ENCODE measurements at places on chromosomes 2 and 18.

DNA sequence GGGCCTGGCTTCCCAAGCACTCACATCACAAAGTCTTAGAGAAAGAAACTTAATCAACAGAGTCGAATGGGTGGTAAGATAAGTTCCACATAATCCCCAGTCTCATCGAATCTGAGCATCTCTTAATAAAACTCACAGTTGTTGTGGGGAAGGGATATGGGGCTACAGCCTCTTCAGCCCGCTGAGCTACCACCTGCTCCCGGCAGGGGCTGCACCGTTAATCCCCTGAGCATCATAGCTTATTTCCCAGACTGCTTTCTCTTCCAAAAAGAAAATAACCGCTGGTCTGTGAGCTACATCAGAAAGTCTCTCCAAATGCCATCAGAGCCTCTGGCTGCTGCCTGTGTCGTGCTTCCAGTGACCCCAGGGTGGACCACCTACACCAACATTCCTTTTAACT, 139.4 kb upstream of the CELF4 start:
- no peak for DNase-seq

DNA sequence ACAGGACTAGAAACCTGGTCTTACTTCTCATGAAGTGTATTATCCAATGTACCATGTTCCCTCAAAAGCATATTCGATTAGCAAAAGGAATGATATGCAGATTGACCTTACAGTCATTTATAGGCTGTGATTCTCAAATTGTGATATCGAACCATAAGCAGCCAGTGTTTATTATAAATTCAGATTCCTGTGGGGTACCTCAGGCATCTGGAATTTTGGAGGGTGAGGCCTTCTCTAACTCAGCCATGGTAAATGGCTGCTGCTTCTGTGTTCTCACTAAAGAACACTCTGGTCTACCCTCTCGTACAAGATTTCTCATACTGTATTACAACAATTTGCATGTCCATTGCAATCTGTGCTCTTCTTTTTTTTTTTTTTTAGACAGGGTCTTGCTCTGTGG, 84.5 kb downstream of the PRPF40A start:
- no peak for DNase-seq

DNA sequence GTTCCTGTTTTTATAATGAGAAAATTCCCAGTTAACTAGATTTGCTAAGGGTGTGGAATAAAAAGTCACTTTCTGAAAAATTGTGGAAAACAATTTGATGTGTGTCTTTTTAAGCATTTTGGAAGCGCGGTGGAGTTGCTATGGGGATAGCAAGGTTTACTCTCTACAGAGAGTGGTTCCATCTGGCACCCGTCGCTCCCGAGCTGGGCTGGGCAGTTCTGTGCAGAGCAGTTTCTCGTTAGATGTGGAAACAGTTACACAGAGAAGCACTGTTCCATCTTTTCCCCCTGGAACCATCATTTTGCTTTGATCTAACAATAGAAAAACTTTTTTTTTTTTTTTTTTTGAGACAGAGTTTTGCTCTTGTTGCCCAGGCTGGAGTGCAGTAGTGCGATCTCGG, 17.4 kb downstream of the LDLRAD4 start:
- no peak for DNase-seq

- DNase-seq = no peak
These were observed 123.3 kb upstream of the SH3BP4 start for GRCh38 chr2:234828382-234829073.

- DNase-seq = no peak
These were observed 75.3 kb upstream of the FOSL2 start for GRCh38 chr2:28317390-28317789.

DNA sequence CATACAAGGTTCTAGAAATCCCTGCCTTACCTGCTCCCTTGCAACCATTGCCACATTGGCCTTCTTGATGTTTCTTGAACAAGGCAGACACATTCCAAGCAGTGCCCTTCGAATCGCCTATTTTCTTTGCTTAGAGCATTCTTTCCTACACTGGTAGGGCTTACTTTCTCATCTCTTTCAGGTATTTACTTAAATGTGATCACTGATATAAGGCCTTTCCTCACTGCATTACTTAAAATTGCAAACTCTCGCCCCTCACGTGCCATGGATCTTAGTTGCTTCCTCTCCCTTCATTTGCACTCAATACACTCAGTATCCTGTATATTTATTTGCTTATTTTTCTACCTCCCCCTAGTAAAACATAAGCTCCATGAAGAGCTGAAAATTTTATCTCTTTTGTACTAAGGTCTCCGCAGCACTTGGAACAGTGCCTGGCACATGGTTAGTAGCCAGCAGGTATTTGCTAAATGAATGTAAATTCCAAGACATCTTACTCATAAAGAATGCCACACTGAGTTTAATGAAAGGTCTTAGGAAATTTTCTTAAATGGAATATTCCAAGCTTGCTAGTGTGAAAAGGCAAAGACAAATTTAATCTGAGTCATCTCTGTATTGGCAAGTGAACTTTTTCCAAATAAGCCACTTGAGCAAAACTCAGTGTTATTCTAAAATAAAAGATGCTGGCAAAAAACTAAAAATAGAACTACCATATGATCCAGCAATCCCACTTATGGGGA, 42.4 kb upstream of the FIGN start:
- DNase-seq = no peak

GRCh38 chr18:26656431-26656943, 108.1 kb upstream of the KCTD1 start:
- no peak for DNase-seq

DNA sequence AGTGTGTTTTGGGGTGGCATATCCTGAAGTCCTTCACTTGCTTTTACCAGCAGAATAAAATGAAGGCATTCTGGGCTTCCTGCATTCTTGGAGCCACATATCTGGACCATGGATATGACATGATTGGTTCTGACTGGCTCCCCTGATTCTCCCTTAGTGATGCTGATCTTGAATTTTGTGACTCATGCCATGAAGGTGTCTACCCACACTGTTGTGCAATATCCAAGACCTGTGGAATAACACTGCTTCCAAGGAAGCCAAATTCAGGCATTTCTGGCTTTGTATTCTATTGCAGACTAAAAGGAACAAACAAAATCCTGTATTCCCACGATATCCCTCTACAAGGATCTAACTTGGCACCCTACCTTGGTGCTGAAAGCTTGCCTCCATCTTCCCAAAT, 125.8 kb downstream of the LYPD6B start:
- DNase-seq = no peak

GRCh38 chr2:10278029-10278762, 24.5 kb upstream of the HPCAL1 start:
- no peak for DNase-seq

- DNase-seq = no peak
These were observed 116.9 kb upstream of the ATP8B1 start for GRCh38 chr18:57920036-57920435.

- DNase-seq = no peak
These were observed 3.8 kb downstream of the HNRNPLL start for GRCh38 chr2:38598991-38599295.

- no peak for DNase-seq
These were observed 50.9 kb downstream of the DCDC2C start for GRCh38 chr2:3754280-3754679.

DNA sequence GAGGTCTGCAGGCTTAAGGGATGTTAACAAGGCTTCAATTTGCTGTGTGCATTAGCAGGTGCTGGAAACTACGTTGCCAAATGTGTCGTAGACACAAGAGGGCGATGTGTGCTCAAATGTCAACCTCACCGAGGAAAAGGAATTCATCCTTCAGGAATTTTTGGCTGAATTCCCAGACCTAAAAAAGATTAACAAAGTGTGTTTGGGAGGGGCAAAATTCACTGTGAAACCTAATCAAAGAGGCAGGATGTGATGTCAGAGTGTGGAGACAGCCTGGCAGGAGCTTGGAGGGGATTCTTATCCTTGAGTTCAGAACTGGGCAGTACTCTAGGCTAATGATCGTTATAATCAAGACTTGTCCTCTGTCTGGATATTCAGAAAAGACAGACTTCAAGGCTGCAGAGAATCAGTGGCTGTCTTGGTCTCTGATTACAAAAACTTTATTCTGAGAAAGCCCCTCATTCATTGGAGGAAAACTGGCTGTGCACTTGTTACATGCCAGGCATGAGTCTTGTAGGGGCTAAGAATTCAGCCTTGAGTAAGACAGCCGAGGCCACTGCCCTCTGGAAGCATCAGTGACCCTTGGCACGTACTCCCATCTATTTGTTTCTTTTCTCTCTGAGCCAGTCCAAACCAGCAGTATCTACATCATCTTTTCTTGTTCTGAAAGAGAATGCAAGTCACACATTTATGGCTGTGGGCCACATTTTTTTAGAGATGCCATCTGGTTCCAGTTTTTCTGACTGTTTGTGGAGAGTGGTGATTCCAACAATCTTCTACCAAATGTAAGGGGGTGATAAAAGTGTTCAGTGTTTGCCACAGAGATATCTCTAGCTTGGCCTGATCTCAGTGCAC, 18.7 kb upstream of the SCYGR1 start:
- no peak for DNase-seq

DNA sequence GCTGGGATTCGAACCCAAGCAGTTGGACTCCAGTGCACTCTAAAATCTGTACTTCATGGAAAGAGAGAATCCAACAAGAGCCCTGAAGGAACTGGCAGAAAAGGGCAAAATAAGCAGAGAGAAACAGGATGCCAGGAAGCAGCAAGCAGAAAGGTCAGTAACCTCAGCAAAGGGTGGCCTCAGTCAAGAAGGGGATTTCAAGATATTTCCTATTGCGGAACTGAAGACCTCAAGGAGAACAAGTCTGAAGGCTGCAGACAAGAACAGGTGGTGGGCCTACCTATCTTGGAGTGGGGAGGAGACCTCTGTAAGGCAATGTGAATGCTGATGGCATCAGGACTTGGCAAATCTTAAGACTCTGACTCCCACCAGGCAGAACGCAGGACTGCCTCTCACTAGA, 20.1 kb upstream of the MREG start:
- DNase-seq = no peak

DNA sequence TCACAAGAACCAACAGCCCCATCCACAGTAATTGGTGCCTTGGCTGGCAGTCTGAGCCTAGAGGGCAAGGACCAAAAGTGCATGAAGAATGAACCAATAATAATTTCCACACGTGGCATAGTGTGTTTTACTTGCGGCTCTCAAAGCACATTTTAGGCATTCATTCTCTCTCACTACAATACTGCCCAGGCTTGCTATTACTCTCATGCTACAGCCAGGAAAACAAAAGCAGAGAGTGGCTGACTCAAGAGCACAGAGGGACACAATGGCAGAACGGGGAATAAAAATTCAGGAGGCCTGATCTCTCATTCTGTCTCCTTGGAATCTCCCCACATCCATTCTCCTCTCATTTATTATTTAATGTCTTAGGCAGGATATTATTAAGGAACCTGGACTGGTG, 57.0 kb upstream of the NOL4 start:
- DNase-seq = no peak

DNA sequence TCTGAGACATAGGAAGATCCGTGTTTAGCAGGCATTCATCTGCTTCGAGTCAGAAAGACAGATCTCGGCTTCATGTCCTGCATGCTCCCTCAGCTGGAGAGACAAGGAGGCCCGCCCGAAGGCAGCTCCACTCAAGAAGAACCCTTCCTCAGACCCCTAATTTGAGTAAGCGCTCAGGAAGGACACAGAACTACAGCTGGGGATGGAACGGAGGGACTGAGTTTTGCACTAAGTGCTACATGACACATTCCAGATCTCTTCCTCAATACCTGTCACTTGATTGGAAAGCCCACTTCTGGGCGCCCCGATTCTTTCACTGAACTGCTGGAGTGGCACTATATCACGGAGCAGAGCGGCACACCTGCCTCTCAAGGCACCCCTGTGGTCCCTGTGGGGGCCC, 185.6 kb upstream of the PXDN start:
- no peak for DNase-seq

- no peak for DNase-seq
These were observed 613.1 kb downstream of the ZEB2 start for GRCh38 chr2:143906850-143907249.

- DNase-seq = no peak
These were observed 17.1 kb downstream of the ZFP36L2 start for GRCh38 chr2:43209204-43209717.

GRCh38 chr2:65293376-65293775, 65.7 kb downstream of the ACTR2 start:
- DNase-seq = no peak

DNA sequence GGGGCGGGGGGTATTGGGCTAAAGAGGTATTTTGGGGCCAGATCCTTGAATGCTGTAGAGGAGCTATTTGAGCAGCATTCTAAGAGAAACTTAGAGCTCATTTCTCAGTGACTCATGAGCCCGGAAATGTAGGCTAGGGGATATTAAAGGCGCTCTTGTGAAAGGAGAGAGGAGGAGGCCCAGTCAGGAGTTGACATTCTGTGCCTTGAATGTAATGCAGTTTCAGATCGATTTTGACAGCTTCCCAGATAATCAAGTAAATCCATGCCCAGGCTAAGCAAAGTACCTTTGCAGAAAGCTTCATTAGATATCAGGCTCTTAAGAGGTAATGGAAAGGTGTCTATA, 1.5 kb downstream of the CAB39 start:
- peak; percentile 50 for DNase-seq

DNA sequence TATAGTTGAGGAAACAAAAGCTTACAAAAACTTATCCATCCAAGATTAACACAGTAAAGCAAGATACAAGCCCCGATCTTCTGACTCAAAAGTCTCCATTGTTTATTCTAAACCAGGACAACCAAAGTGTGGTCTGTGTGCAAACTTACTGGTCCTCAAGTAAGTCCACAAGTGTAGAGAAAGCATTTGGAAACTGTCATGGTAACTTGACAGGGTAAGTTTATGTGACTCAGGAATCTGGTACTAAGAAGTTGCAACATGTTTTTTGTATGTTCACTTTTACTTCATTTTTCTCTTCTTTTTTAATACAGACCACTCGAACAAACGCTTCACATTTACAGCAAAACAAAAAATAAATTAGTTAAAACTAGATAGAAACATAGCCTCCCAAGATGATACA, 9.4 kb downstream of the MBD2 start:
- no peak for DNase-seq

- DNase-seq = no peak
These were observed 19.7 kb downstream of the HS6ST1 start for GRCh38 chr2:128298846-128299507.

DNA sequence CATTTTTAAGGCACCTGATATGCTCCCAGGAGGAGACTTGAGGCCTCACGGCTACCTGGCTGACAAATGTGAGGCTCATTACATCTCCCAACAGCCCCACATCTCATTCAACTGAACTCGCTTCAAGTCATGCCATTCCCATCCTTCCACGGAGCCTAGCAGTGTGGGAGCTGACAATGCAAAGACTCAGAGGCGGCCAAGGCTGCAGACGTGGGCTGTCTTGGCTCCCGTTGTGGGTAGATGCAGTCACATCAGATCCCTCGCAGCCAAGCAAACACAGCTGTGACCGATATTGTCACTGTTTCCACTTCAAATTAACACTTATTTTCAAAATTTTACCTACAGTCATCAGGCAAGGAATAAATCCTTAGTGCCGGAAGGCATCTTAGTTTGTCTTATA, 64.0 kb upstream of the TRIB2 start:
- no peak for DNase-seq

- no peak for DNase-seq
These were observed 151.1 kb downstream of the SH3BP4 start for GRCh38 chr2:235102896-235103295.

DNA sequence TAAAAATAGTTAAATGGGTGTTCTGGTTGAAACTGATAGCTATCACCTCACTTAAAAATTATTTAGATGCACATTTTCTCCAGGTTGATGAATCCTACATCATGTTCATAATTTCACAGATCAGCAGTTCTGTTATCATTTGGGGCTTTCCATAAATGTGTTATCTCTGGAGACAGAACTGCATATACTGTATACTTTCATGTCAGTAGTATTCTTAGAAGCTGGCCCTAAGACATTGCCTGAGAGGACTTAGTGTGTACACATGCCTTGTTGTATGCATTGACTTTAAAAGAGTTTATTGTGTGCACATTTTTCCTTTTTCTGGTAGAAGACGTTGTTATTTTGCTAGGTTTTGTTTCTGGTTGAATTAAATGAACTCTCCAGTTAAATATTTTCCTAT, 41.0 kb downstream of the PIK3C3 start:
- no peak for DNase-seq

Measured in GM19239 (cell line).